Activated CD4-positive, alpha-beta T cell treated with anti-CD3 and anti-CD28 coated beads for 1 hour (primary cell): ENCODE measurements at places on chromosomes 2 and 18.
A peak's percentile ranks its signal among the peaks of the same experiment; 100 is the strongest.

GRCh38 chr18:51195086-51195450, 2.4 kb downstream of the MEX3C start:
- no peak for DNase-seq

GRCh38 chr18:13457327-13457726, 238.8 kb downstream of the LDLRAD4 start:
- DNase-seq = no peak

GRCh38 chr18:25661831-25662230, 309.9 kb upstream of the ZNF521 start:
- no peak for DNase-seq

- DNase-seq = no peak
Measured at GRCh38 chr2:165586019-165586418, 116.5 kb downstream of the CSRNP3 start.

GRCh38 chr2:98697651-98698337, 33.1 kb downstream of the MGAT4A start:
- DNase-seq = no peak

- peak; percentile 71 for DNase-seq
Measured at GRCh38 chr2:126776692-126777619, 121.0 kb downstream of the GYPC start.

- DNase-seq = no peak
Measured at GRCh38 chr18:57951999-57952774, 91.8 kb upstream of the NEDD4L start.

- no peak for DNase-seq
Measured at GRCh38 chr2:157831573-157832315, 44.4 kb downstream of the ACVR1 start.

GRCh38 chr18:23020555-23021294, 87.6 kb downstream of the RBBP8 start:
- DNase-seq = no peak

- no peak for DNase-seq
Measured at GRCh38 chr2:140353541-140353940, 1573.4 kb upstream of the NXPH2 start.

DNA sequence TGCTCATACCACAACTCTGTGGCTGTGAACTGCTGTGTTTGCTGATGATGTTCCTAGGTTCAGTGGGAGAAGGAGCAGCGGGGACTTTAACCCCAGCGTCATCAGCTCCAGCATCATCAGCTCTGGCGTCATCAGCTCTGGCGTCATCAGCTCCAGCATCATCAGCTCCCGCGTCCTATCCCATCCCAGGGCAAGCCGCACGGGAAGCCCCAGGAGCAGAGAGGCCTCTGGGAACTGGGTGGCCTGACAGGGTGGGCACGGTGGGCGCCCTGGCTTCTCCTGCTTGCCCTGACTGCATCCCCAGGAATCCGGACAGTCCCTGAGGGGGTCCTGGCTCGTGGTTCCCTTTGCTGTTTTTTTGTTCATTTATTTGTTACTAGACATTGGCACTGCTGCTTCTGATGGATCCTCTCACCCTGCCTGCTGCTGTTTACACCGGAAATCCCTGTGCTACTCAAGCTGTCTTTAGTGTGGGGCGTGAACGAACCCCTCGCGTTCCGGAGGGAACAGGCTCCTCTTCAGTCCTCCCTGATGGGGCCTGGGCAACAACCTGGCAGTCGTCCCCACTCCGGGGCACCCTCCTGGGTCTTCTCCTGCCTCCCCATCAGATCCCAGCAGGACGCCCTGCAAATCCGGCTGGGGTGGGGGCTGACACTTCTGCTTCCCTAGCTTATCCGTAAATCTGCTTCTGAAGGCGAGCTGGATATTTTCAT, 67.1 kb upstream of the PXDN start:
- no peak for DNase-seq

GRCh38 chr2:72146347-72147302, 1.0 kb downstream of the CYP26B1 start:
- peak; percentile 5 for DNase-seq

GRCh38 chr2:30201990-30202389, 29.3 kb upstream of the LBH start:
- DNase-seq = no peak

GRCh38 chr2:199485732-199486335, 28.1 kb upstream of the SATB2 start:
- DNase-seq = no peak

- DNase-seq = no peak
Measured at GRCh38 chr2:12606472-12607000, 110.2 kb upstream of the TRIB2 start.

DNA sequence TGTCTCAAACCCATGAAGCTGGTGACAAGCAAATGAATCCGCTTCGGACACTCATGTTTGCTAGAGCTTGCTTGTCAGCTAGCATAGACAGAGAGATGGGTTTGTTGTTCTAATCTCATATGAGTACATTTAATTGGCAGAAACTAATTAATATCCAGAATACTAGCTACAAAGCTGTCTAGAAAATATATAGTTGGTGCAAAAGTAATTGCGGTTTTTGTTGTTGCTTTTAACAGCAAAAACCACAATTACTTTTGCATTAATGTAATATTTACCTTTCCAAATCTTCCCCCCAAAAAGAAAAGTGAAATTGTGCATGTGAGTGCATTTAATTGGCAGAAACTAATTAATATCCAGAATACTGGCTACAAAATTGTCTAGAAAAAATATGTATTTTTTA, 1115.2 kb downstream of the TDRD15 start:
- DNase-seq = no peak

DNA sequence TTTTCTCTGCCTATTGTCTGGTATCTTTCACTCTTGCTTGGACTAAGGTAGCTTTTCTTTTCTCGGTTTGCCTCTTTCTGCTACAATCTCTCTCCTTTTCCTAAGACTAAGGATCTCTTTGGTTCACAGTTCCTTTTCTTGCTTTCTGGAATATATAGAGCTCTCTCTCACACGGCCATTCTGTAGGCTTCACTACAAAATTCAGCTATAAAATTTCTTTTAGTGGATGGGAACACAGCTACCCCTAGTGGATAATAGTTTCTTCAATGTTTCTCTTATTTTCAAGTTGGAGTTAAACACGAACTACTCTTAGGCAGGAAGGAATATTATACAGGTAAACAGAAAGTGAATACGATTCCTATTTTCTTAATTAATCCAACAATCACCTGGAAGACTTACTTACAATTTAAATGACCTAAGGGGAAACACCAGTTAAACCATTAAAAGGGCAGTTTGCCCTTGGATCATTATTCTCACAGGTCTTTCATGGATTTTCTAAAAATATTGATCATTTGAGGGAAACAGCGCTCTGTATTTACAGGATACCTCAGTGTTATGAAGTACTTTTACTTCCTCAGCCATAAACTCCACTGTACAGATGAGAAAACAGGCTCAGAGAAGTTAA, 140.5 kb downstream of the LRP2 start:
- no peak for DNase-seq

DNA sequence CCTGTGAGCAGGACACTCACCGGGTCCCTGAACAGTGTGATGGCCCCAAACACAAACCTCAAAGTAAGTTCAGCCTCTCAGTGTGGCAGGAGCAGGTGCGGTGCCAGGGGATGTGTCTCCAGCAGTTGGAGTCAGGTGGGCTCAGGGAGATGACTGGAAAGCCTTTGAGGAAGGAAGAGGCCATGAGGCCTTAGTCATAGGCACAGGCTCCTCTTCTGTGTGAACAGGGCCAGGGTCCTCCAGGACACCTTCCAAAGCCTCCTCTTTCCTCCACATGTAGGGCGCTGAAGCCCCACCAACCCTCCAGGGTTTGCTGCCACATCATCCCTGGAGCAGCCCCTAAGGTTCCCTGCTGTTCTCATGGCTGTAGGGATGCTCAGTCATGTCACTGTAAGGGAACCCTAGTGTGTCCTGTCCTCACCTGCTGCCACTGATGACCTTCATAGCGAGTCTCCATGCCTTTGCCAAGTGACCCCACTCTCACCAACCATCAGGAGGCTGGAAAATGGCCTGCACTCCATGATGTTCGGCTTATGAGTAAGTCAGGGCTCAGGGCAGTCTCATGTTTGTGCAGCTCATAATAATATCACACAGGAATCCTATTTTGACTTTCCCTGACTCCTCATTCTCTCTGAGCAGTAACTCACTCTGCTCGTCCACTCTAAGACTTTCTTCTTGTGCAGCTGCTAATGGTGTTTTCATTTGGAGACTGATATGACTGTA, 1152.9 kb downstream of the RPIA start:
- no peak for DNase-seq

DNA sequence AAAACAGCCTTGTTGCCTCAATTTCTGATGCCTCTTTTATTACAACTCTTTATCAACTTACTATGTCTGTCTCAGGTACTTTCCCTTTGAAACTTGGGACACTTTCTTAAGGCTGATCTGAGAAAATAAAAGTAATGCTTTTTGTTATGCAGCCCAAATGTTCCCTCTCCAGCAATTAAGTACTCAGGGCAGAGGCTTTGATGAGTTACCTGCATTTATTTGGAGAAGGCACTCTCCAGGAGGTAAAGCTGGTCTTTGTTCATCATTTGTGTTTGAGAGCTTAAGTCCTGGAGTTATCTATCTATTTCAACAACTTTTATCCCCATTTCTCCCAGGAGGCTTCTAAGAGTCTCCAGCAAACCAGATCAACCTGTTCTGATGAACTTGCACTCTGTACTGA, 259.2 kb downstream of the ASXL3 start:
- no peak for DNase-seq

- DNase-seq = no peak
Measured at GRCh38 chr2:85933753-85934594, 45.2 kb upstream of the ST3GAL5 start.

DNA sequence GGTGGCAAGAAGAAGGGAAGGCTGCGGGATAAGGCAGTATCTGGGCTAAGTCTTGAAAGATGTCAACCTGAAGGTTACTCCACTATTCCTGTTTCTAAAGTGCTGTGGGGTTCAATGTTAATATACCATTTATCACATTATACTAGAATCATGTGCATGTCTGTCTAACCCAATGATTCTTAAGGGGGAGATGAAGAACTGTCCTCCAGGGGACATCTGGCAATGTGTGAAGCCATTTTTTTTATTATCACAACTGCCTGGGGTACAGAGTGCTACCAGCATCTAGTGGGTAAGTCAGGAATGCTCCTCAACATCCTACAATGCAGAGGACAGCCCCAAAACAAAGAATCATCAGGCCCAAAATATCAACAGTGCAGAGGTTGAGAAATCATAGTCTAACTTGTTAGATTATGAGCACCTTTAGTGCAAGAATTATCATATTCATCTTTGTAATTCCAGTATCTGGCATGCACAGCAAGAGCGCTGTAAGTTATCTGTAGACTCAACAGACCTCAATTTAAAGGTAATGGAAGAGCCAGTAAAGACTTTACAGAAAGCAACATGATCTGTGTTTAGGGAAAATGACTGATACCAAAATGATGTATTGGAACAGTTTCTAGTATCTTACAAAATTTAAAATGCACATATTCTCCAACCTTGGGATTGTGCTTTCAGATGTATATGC, 26.3 kb downstream of the SP3 start:
- no peak for DNase-seq

DNA sequence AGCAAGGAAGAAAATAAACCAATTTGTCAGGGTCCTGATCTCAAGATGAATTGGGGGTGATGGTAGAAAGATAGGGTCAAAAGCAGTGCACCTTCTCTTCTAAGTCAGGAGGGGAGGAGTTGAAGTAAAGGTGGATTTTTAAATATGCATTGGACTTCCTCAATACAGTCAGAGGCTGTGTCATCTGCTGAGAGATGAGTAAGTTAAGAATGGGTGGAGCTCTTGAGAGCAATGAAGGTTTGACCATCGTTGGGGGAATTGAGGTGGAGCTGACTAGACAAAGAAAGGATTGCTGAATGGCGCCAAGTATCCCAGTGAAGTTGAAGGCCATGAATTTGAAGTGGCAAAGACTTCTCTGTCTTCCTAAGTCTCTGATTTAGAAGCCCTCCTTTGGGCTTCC, 18.4 kb upstream of the CPO start:
- DNase-seq = no peak

- DNase-seq = no peak
Measured at GRCh38 chr18:32280911-32281310, 91.1 kb downstream of the MEP1B start.

GRCh38 chr18:5295231-5295920, at the start of gene ZBTB14:
ZBTB14 (minus strand) TSS chr18:5295726; CDS start chr18:5293246, 2,480 bp downstream.
- peak; percentile 52 for DNase-seq

DNA sequence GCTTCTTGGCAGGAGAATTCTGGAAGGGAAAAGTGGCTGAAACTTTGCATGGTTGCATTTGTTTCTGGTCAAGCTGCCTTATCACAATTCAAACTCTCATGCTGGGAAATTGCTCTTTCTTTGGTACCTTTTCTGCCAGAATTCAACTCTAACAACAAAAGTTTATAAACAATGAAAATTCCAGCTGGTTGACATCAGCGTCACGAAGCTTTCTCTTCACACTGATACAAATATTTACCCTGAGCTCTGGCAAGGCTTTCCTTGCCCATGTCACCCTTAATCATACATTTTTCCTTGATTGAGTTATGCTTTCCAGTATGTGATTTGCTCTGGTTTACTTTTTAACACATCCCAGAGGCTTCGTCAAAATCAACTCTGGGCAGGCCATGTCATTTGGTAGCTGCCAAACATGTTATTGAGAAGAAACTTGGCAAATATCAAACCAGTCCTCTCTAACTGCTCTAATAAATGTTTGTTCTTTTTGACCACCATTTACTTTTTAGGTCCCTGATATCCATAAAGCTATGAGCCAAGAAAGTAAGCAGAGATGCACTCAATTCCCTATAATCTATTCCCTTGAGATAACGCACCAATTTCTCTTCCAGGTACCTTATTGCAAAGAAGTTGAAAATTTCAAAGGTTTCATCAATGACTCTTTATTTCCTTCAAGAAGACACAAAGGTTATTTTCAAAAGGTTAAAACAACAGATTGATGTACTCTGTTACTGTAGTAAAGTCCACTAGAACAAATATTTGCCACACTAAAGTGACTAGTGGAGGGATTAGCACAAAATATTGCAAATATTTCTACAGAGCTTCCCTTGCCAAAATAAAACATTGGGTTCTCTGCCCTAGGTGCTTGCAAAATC, 1241.1 kb upstream of the ZEB2 start:
- DNase-seq = no peak

GRCh38 chr2:20622731-20623130, 28.2 kb downstream of the HS1BP3 start:
- DNase-seq = no peak

- DNase-seq = no peak
Measured at GRCh38 chr2:219557320-219557719, 13.5 kb downstream of the TMEM198 start.

GRCh38 chr2:25050128-25050527, 8.3 kb downstream of the EFR3B start:
- no peak for DNase-seq

DNA sequence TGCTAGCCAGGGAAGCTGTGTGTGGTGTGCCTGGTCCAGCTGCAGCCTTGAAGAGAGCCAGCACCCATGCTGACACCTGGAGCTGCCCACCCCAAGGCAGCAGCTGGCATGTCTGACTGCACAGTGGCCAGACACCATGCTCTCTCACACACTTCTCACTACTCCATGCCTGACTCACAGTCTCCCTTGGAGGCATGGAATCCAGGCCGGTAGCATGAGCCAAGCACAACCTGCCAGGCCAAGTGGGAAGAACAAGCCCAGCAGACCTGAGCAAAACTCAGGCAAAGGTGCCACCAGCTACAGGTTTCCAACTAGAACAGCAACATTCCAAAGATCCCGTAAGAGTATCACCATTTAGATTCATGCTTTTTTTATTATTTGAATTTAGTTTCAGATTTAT, 625.3 kb upstream of the LRRTM4 start:
- no peak for DNase-seq
